ENCODE measurements at places on chromosomes 4 and X. TPM values are rescaled to one million over a fixed set of nuclear protein-coding genes. Genes with fewer than 3 reads are reported as not detected.

GRCh38 chr4:180947425-180947824 lies 1295.8 kb upstream of the TENM3 start:
- H3K4me1 ChIP-seq, result no peaks in the 10 kb centered on the region
- no peak overlapping the region for H3K4me3 ChIP-seq
- no peak overlapping the region for H3K27ac ChIP-seq
- no peaks in the 10 kb centered on the region for H3K36me3 ChIP-seq
- DNase-seq, result no peak

DNA sequence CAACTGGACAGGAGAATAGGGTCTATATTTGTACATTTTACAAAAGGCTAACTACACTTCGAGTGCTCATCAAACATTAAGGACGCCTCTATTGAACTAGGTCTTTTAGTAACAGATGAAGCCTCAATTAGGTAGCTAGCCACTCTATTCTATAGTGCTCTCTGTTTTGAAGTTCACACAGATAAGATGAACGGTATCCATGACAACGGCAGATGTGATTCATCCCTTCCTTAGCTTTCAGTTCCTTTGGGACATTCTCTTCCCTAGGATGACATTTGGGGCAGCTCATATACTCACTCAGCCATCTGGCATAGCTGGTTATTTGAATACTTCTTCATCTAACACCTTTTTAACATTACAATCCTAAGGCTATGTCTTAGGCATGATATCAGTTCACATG lies 62.4 kb upstream of the WDFY3 start:
- no peak for DNase-seq
- peak overlapping the region; percentile 88 for H3K27ac ChIP-seq
- H3K4me1 ChIP-seq, result peaks cover 12% of the 10 kb centered on the region
- no peak overlapping the region for H3K4me3 ChIP-seq
- H3K27me3 ChIP-seq, result peaks cover 7% of the 10 kb centered on the region
- peaks cover 43% of the 10 kb centered on the region for H3K36me3 ChIP-seq

DNA sequence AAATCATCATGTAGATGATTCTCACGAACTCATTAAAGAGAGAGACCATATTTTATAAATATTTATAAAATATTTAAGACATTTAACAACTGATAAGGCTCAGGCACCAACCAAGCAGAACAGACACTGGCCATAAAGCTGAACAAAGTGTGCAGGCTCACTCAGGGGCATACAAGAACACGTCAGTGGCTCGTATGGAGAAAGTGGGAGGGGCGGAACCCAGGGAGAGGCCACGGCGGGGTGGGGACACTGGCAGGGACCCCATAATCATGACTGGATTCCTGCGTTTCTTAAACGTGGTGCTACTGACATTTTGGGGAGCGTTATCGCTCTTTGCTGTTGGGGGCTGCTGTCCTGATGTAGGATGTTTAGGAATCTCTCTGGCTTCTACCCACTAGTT lies 31.3 kb upstream of the FAT1 start:
- peaks cover 4% of the 10 kb centered on the region for H3K4me1 ChIP-seq
- H3K27me3 ChIP-seq, result no peaks in the 10 kb centered on the region
- DNase-seq, result no peak
- H3K36me3 ChIP-seq, result peaks cover 5% of the 10 kb centered on the region

DNA sequence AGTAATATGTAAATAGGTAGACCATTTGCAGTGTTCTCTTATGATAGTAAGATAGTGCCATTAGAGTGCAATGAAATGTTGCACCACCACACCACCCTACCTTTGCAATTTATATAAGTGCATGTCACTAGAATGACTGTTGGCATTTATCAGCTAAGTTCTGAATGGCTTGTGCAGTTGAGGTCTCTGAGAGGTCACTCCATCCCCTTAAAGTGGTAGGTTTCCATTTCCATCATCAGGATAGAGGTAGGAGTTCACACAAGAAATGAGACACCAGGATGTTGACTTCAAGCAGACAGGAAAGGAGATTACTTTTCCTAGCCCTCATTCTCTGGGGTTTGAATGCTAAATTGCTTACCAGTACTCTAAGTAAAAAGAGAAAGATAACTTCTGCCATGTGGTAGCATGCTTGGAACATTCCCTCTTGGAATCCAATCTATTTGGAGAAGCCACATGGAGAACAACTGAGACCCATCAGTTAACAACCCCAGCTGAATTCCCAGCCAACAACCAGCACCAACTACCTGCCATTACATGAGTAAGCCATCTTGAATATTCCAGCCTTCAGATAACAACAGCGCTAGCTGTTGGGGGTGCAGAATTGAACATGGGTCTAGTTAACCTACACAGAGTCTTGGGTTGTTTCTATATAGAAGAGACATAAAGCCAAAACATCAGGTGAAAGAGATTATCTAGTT lies 6.7 kb upstream of the LRBA start:
- no peaks in the 10 kb centered on the region for H3K36me3 ChIP-seq
- no peaks in the 10 kb centered on the region for H3K27me3 ChIP-seq
- no peak overlapping the region for H3K27ac ChIP-seq
- no peaks in the 10 kb centered on the region for H3K4me1 ChIP-seq

HS3ST1 gene
- total RNA-seq, result 1.7 TPM

DNA sequence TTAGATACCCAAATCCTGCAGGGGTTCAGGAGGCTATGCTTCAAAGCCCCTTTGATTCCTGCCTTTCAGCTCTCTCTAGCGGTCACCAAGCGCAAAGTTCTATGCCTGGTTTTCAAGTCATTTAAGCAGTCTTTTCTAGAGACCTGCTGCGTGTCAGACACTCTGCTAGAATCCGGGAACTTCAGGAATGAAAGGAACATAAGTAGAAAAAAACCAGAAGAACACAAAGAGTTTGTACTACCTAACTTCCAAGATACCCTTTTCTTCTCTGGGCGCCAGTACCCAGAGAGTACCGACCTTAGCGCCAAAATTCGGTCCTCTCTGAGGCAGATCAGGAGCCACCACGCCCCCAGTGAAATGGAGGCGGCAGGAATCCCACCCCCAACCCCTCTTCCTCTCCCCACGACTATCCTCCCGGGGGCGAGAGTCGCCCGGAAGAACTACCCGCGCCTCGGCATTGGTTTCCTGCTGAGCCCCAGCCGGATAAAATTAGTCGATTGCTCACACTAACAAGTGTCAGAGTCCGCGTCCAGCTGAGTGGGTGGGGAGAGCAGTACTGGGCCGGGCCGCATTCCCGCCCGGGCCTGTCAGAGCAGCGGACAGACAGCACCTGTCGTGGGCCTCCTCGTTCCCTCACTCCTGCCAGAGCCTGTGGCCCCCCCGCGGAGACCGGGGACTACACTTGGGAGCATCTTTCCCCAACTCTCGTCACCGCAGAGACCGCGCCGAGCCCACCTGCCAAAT lies 78.8 kb downstream of the RLIM start:
- peak overlapping the region; percentile 71 for H3K4me3 ChIP-seq
- DNase-seq, result peak; percentile 24
- H3K27ac ChIP-seq, result no peak overlapping the region
- H3K4me1 ChIP-seq, result peaks cover 4% of the 10 kb centered on the region
- no peaks in the 10 kb centered on the region for H3K36me3 ChIP-seq
- H3K27me3 ChIP-seq, result peaks cover 2% of the 10 kb centered on the region

- H3K27ac ChIP-seq, result no peak overlapping the region
- no peaks in the 10 kb centered on the region for H3K36me3 ChIP-seq
- no peaks in the 10 kb centered on the region for H3K4me1 ChIP-seq
Measured at GRCh38 chr4:3262208-3263052, 13.5 kb downstream of the MSANTD1 start.

DNA sequence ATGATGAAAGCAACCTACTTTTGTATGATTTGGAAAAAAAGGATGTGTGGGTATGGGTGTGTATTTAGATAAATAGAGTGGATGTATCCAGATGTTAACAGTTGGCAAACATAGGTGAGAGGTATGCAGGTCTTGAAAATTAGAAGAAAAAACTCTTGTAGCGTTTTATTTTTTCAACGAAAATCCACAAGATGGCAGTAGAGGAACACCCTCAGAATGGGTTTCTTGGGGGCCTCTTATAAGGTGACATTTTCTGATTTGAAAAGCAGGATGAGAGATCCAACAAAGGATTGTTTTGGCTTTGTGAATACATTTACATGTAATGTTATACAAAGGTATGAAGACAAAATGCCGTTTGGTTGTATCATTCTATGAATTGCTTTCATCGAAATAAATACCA lies 68.3 kb downstream of the FMR1NB start:
- no peaks in the 10 kb centered on the region for H3K4me1 ChIP-seq
- no peaks in the 10 kb centered on the region for H3K36me3 ChIP-seq
- H3K27me3 ChIP-seq, result peaks cover 1% of the 10 kb centered on the region
- no peak overlapping the region for H3K4me3 ChIP-seq
